RWPE2 (cell line): ENCODE measurements at places on chromosomes 1 and 21.

DNA sequence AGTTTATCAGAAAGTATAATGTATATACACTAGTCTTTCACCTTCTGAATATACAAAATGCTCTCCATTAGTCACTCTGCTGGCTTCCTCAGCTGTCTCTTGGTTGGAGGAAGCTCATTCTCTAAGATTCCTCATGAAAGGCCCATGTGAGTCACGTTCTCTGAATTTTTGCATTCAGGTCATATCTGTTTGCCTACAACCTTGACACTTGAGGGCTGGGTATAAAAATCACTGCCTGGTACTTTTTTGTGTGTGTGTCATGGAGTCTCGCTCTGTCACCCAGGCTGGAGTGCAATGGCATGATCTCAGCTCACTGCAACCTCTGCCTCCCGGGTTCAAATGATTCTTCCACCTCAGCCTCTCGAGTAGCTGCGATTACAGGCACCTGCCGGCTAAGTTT lies 2.8 kb upstream of the GALNT2 start:
- no peak for DNase-seq

GRCh38 chr1:38026592-38027200 lies 14.2 kb downstream of the UTP11 start:
- no peak for DNase-seq

DNA sequence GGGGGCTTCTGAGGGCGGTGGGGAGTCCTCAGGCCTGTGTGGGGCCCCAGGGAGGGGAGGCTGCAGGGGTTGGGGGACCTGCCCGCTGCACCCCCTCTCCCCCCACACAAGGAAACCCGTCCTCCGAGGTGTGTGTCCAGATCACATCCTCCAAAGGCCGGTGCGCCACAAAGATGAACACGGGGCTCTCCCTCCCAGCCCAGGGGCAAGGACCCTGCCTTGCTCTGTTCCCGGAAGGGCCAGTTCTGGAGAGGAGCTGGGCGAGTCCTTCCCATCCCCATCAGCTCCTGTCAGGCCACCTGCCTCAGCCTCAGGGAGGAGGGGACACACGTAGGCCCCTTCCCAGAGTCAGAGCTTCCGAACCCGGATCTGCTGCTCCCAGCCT lies 2.5 kb upstream of the TTLL10 start:
- no peak for DNase-seq

DNA sequence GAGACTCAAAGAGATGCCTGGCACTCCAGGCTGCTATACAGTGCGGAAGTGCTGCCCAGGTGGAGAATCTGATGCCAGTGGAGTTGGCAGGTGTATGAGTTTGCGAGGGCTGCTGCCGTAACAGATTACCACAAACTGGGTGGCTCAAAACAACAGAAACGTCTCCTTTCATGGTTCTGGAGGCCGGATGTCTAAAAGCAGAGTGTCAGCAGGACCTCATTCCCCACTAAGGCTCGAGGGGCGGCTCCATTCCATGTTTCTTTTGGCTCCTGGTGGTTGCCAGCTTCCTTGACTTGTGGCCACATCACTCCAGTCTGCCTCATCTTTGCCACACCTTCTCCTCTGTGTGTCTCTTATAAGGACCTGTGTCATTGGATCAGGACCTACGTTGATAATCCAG lies 10.0 kb downstream of the RCSD1 start:
- no peak for DNase-seq

- DNase-seq = peak; percentile 84
Measured at GRCh38 chr1:1959840-1960479, 40.9 kb upstream of the TMEM52 start.

GRCh38 chr21:35929901-35930300 lies 130.4 kb downstream of the SETD4 start:
- no peak for DNase-seq

DNA sequence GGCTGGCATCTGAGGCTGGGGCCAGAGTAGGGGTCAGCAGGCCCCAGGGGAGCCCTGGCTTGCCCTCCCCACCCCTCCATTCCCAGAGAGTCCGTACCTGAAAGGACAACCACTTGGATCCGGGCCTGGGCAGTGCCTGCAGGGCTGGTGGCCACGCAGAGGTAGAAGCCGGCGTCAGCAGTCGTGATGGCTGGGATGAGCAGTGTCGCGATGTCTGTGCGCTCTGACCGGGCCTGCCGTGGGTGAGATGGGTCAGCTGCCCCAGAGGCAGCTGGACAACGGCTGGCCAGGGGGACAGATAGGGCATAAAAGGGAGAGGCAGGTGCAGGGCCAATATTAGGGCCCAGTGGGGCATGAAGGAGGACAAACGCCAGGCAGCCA lies 42.7 kb downstream of the LDLRAD2 start:
- DNase-seq = peak; percentile 66

- no peak for DNase-seq
Measured at GRCh38 chr1:65069011-65069565, 78.9 kb upstream of the AK4 start.

- no peak for DNase-seq
Measured at GRCh38 chr1:225747566-225747965, 30.1 kb upstream of the SRP9 start.

GRCh38 chr1:213953806-213954205 lies 34.0 kb upstream of the PROX1 start:
- DNase-seq = no peak

DNA sequence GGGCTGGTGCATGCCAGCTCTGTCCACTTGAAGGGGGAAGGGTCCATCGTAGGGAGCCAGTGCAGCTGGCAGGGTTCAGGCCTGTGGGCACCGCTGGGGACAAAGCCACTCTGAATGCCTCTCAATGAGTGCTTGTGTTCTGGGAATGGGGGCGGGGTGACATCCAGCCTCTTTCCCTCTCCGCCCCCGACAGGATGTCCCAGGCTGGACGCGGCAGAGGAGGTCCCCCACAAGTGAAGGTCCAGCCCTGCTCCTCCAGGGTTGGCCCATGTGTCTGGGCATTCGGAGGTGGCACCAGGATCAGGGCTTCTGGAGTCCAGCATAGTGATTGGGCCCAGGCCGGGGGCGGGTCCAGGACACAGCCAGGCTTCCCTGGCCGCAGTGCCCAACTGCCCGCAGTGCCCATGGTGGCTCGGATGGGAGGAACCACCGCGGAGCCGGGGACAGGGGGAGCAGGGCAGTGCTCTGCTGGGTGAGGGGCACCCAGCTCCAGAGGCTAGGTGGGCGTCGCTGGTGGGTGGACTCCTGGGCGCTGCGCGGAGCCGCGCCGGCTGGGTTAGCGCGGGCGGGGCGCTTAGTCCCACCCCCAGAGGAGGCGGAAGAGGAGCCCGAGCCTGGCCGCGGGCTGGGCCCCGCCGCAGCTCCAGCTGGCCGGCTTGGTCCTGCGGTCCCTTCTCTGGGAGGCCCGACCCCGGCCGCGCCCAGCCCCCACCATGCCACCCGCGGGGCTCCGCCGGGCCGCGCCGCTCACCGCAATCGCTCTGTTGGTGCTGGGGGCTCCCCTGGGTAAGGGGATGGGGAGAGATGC lies at the start of gene SHISA4:
Gene SHISA4 (plus strand): TSS at position 617 of the 808 bp plus-strand sequence. CDS start 97 bp downstream, at position 714.
- DNase-seq = peak; percentile 58

GRCh38 chr1:66729523-66729922 lies 22.7 kb upstream of the DYNLT5 start:
- DNase-seq = no peak

GRCh38 chr1:204438628-204439027 lies 27.0 kb upstream of the PPP1R15B start:
- DNase-seq = peak; percentile 80

DNA sequence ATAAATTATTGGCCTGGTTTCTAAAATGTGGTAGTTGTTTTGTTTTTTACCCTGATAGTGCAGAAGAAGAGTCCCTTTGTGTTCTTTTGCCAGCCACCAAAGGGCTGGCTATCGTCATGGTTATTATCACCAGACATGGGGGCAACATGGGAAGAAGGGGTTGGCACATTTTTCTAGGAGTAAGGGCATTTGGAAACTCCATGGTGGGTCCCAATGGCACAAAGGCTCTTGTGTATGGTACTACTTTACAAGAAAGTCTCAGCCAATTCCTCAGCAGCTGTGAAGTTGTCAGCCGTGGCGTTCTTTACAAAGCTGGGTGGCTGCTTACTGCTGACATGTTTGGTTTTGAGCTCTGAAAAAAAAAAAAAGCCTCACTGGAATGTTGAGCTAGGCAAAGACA lies 330.4 kb upstream of the ESRRG start:
- no peak for DNase-seq

- DNase-seq = no peak
Measured at GRCh38 chr1:175554586-175554985, 188.8 kb downstream of the TNR start.

GRCh38 chr1:203036537-203036936 lies 10.2 kb downstream of the PPFIA4 start:
- no peak for DNase-seq

- no peak for DNase-seq
Measured at GRCh38 chr1:180255536-180256340, 25.7 kb downstream of the LHX4 start.

- DNase-seq = no peak
Measured at GRCh38 chr1:40665335-40666171, at the start of gene RIMS3. Gene RIMS3 (minus strand): TSS chr1:40665682. CDS start chr1:40641925, 23,757 bp downstream.

GRCh38 chr1:205473475-205473874 lies 17.6 kb upstream of the BLACAT1 start:
- no peak for DNase-seq

DNA sequence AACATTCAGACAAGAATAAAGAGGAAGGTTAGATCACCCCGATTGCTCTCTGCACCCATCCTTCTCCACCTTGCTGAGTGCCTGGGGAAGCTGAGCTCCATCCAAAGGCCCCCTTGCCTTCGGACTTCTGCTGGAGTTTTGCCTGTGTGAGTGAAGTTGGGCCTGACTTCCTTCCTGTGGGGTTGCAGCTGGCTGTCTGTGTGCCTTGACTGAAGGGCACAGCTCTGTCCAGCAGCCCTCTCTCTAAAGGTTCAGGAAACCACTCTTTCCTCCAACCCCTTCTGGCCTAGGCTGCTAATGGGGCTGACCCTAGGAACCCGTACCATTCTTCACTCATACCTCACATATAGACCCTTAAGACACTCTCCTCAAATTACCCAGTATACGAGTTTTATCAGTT lies 173.4 kb upstream of the HMCN1 start:
- DNase-seq = no peak

- peak; percentile 74 for DNase-seq
Measured at GRCh38 chr1:58785442-58786058, 1.7 kb upstream of the JUN start.

- no peak for DNase-seq
Measured at GRCh38 chr1:37692834-37693175, 489 bp downstream of the CDCA8 start.

- DNase-seq = no peak
Measured at GRCh38 chr21:43748622-43749021, 27.5 kb downstream of the CSTB start.

DNA sequence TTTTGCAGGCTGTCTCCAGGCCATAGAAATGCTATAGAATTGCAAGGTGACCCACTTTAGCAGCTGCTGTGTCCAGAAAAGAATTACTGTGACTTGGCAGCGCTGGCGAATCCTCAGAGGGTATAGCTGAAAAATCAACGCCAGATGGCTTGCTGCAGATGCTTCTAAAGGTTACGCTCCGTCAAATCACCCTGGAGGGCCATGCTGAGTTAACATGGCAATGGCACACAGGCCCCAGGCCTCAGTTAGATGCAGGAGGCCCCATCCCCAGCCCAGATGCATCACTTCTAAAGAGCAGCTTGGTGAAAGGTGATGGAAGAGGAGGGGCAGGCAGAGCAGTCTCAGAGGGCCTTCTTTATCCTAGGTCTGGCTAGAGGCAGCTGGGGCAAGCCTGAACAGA lies 18.0 kb downstream of the KIAA1614 start:
- no peak for DNase-seq

DNA sequence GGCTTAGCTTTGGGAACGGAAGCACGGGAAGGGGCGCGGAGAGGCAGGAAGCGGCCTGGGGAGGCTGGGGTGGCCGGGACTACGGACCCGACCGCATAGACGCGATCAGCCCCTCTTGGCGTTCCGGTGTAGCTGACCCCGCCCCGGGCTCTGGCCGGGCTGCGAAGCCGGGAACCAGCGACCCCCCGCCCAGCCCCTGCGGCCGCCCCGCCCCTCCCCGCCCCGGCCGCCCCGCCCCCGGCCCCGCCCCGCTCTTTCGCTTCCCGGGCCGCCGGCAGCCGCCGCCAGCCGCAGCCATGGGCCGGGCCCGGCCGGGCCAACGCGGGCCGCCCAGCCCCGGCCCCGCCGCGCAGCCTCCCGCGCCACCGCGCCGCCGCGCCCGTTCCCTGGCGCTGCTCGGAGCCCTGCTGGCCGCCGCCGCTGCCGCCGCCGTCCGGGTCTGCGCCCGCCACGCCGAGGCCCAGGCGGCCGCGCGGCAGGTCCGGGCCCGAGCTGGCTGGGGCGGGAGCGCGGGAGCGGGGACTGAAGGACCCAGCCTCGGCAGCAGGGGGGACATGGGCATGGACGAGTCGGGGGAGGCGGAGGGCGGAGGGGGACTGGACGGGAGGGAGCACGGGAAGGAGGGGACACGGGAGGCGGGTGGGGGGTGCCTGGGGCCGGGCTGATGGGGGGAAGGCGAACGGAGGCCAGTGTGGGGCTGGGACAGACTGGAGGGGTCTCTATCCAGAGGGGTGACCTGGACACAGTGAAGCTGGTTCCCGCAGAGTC lies at the start of gene SELENON:
Gene SELENON (plus strand): TSS at position 259 of the 768 bp plus-strand sequence. CDS start 38 bp downstream, at position 297.
- DNase-seq = no peak

- DNase-seq = no peak
Measured at GRCh38 chr1:220732621-220733020, 15.5 kb upstream of the MTARC2 start.

GRCh38 chr1:210360852-210361477 lies 32.3 kb downstream of the HHAT start:
- no peak for DNase-seq

DNA sequence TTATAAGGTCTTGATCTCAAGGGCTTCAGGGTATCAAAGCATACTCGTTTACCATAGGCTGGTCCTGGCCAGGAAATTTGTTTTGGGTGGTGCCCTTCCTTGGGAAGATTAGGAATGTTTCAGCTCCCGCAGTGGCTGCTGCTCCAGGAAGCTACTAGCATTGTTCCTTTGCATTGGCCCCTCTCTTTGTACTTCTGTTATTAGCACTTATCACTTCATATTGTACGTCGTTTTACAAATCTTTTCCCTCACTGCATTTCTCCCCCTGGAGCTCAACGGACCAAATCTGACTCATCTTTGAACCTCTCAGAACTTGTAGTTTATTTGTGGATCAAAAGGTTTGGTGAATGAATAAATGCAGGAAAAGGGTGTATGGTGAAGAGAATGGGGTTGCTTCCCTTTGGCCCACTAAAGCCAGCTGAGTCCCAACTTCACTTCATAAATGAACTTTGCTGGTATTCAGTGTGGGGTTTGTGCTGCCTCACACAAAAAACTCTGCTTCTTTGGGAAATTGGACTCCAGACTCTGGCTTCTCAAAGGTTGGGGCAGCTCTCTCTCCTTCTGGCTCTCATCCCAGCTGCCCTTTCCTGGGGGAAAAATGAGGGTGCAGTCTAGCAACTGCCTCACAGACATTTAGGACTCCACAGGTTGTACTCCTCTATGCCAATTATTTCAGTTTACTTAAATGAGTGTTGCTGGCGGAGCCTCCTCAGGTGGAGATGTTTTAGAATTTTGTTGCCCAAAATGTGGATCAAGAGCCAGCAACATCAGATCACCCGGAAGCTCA lies 5.9 kb downstream of the GNAT2 start:
- DNase-seq = no peak

DNA sequence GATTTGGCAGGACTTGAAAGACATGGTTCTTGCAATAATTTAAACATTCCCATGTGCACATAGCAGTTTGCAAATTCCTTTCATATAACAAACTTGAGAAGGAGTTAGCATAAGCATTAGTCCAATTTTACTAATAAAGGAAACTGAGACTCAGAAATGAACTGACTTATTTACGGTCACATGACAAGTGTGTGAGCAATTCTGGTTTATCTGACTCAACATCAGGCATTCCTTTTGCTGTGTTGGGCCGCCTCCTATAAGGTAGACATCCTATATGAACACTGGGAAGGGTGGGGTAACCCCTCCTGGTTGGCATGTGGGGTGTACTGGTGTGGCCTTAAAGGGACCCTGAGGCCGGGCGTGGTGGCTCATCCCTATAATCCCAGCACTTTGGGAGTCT lies 8.5 kb upstream of the CPT2 start:
- DNase-seq = no peak
